ENCODE measurements at places on chromosomes 5 and 9. TPM values are rescaled to one million over a fixed set of nuclear protein-coding genes. Genes with fewer than 3 reads are reported as not detected.

OR1J2 gene
- total RNA-seq, result not detected

DNA sequence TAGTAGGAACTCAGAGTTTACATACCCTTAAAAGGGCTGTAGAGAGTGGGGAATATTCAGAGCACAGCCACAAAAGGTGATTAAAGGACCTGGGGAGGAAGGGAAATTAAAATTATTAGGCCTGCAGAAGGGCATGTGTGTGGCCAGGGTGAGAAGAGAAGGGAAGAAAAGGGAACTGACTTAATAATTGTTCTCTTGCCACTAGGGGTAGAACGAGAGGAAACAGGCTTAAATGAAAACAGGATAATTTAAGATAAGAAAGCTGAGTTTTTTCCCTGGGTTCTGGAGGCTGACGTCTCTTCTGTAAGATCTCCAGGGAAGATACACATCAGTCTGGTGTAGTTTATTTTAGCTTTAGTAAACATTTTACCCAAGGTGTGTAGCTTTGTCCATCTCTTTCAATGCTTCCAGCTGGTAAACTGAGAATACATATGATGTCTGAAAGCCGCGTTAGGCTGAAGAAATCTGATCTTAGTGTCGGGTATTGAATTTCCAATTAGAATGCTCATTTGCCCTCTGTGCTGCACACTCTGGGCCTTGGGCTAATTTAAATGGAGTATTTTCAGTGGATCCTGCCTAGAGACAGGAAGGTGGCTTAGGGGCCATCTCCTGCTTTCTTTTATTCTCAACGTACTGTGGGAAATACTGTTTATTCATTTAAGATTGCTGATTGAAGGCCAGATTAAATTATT, 416.8 kb downstream of the TMEM38B start:
- no peaks in the 10 kb centered on the region for H3K36me3 ChIP-seq
- H3K4me3 ChIP-seq, result no peak overlapping the region
- H3K4me1 ChIP-seq, result no peaks in the 10 kb centered on the region
- H3K27me3 ChIP-seq, result no peaks in the 10 kb centered on the region

DNA sequence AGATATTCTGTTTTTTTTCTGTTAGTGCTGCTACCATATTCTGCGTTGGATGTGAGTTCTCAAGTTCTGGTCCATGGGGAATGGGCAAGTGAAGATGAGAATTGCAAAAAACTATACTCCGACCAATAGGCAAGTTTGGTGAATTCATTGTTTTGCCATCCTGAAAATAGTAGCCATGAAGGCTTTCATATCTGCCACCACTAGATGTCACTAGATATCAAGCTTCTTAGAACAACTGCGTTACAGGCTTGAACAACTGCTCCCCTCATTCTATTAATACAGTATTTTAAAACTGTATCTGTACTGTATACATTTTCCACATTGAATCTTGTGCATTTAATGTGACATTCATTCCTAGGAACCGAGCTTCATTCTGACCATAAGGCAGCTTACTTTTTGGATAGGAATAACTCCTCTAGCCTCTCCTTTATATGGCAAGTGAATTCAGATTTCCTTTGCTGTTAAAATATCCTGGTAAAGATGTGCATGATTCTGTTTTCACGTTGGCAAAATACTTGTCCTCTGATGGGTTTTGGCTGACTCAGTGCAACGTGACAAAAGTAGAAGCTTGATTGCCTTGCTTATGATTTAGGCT, 163.6 kb downstream of the SREK1 start:
- no peaks in the 10 kb centered on the region for H3K4me1 ChIP-seq
- H3K4me3 ChIP-seq, result no peak overlapping the region

GRCh38 chr9:121271368-121272341, 3.7 kb downstream of the GSN start:
- no peaks in the 10 kb centered on the region for H3K36me3 ChIP-seq
- H3K27me3 ChIP-seq, result no peaks in the 10 kb centered on the region
- H3K4me3 ChIP-seq, result no peak overlapping the region
- H3K27ac ChIP-seq, result no peak overlapping the region
- peaks cover 39% of the 10 kb centered on the region for H3K4me1 ChIP-seq

- H3K27me3 ChIP-seq, result no peaks in the 10 kb centered on the region
- no peak overlapping the region for H3K27ac ChIP-seq
- no peak overlapping the region for H3K4me3 ChIP-seq
- no peak for DNase-seq
- no peaks in the 10 kb centered on the region for H3K36me3 ChIP-seq
- H3K4me1 ChIP-seq, result no peaks in the 10 kb centered on the region
Observed at GRCh38 chr9:111167341-111167740, 129.1 kb upstream of the LPAR1 start.

- DNase-seq, result no peak
- H3K4me3 ChIP-seq, result no peak overlapping the region
- no peaks in the 10 kb centered on the region for H3K36me3 ChIP-seq
- no peak overlapping the region for H3K27ac ChIP-seq
- peaks cover 23% of the 10 kb centered on the region for H3K4me1 ChIP-seq
Observed at GRCh38 chr9:77521091-77521490, 127.0 kb downstream of the GNA14 start.

GPR151 gene
- total RNA-seq, result not detected

- no peak for DNase-seq
- no peaks in the 10 kb centered on the region for H3K36me3 ChIP-seq
- no peaks in the 10 kb centered on the region for H3K4me1 ChIP-seq
- no peaks in the 10 kb centered on the region for H3K27me3 ChIP-seq
Observed at GRCh38 chr9:36426945-36427344, 26.9 kb upstream of the RNF38 start.

GRCh38 chr9:16637218-16637617, 233.3 kb downstream of the BNC2 start:
- H3K27ac ChIP-seq, result no peak overlapping the region
- no peaks in the 10 kb centered on the region for H3K36me3 ChIP-seq
- H3K27me3 ChIP-seq, result no peaks in the 10 kb centered on the region
- no peak for DNase-seq
- H3K4me1 ChIP-seq, result no peaks in the 10 kb centered on the region
- no peak overlapping the region for H3K4me3 ChIP-seq

PRDM9 gene
- 0.12 TPM for total RNA-seq

WNT8A gene
- not detected for total RNA-seq

GRCh38 chr5:32027717-32028458, 146.2 kb downstream of the GOLPH3 start:
- peak; percentile 92 for DNase-seq
- no peaks in the 10 kb centered on the region for H3K36me3 ChIP-seq
- peak overlapping the region; percentile 63 for H3K27ac ChIP-seq
- H3K27me3 ChIP-seq, result no peaks in the 10 kb centered on the region
- no peak overlapping the region for H3K4me3 ChIP-seq

DNA sequence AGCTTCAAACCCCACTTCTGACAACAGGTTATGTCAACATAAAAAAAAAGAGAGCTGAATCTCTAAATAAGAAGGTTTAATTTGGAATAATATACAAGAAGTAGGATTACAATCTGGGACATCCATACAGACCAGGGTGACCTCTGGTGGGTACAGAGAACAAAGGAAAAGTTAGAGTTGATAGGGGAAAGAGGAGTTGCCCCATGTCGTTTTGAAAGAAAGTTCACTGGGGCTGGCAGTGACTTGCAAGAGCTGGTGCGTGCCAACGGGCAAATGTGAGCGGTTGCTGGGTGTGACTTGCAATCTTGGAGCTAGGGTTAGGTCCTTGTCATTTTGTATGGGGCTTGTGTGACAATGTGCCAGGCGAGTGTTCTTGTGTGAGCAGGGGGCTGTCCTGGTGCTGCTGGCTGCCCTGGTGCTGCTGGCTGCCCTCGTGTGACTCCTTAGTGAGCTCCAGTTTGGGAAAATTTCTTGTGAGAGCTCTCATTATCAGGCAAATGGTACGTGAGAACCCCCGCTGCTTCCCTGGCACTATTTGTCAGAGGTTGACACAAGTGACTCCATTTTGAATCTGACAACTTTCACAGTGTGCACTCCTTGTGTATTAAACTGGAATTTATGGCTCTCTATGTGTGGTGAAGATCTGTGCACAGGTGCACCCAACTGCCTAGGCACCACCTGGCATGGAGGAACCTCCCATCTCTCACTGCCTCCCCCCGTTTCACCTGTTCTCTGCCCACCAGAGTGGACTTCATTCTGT, 69.8 kb downstream of the UBE2QL1 start:
- H3K36me3 ChIP-seq, result no peaks in the 10 kb centered on the region
- no peaks in the 10 kb centered on the region for H3K4me1 ChIP-seq
- no peak overlapping the region for H3K27ac ChIP-seq
- peaks cover 13% of the 10 kb centered on the region for H3K27me3 ChIP-seq

TRAF1 gene
- total RNA-seq, result 0.15 TPM

DNA sequence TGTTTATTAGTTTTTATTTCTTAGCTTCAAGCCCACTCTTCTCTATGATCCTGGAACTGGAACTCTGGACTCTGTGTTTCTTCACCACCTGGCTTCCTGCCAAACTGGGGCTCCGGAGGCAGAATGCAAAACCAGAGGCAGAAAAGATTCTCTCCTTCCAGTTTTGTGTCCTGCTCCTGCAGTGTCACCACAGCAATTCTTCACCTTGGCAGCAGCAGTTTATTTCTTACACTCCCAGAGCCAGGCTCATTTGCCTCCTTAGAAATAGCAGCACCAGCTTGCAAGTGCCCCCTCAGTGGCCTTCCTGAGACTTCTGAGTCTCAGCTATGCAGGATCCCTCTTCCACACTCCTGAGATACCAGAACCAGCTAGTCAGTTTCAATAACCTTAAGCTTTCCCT, 26.7 kb upstream of the CAMK4 start:
- peak; percentile 26 for DNase-seq
- no peaks in the 10 kb centered on the region for H3K36me3 ChIP-seq
- no peaks in the 10 kb centered on the region for H3K4me1 ChIP-seq

DNA sequence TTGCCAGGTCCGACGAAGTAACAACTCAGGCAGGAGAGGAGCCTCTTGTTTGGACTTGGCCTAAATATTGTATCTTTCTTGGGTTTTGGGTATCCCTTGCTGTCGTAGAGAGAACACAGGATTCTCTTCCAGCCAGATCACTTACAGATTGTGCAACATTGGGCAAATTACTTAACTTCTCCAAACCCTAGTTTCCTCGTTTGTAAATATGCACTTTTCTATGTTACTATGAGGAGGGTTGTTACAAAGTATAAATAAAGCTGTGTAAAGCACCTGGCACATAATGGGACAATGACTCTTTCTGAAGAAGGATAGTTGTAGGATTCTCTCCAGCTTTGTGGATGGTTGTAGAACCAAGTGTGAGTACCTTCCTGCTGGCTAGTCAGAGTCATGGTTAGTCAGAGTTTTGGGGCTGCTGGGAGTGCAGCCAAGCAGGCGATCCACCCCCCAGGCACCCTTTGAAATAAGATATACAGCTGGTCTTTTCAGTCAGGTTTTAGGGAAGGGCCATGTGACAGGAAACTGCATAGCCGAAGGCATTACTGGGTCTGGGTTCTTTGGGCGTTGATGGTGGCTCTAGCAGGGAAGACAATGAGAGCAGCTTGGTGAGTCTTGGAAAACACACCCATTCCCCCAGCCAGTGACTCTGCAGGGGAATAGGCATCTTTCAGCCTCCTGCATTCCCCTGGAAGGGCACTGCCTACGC, 49.9 kb upstream of the GDNF start:
- H3K27me3 ChIP-seq, result no peaks in the 10 kb centered on the region
- H3K4me1 ChIP-seq, result peaks cover 28% of the 10 kb centered on the region
- H3K36me3 ChIP-seq, result no peaks in the 10 kb centered on the region

GRCh38 chr9:86163503-86163902, 64.1 kb upstream of the GOLM1 start:
- no peaks in the 10 kb centered on the region for H3K36me3 ChIP-seq
- H3K4me3 ChIP-seq, result no peak overlapping the region
- no peak overlapping the region for H3K27ac ChIP-seq

CDKN2B-AS1 gene
- 2.0 TPM for total RNA-seq

DNA sequence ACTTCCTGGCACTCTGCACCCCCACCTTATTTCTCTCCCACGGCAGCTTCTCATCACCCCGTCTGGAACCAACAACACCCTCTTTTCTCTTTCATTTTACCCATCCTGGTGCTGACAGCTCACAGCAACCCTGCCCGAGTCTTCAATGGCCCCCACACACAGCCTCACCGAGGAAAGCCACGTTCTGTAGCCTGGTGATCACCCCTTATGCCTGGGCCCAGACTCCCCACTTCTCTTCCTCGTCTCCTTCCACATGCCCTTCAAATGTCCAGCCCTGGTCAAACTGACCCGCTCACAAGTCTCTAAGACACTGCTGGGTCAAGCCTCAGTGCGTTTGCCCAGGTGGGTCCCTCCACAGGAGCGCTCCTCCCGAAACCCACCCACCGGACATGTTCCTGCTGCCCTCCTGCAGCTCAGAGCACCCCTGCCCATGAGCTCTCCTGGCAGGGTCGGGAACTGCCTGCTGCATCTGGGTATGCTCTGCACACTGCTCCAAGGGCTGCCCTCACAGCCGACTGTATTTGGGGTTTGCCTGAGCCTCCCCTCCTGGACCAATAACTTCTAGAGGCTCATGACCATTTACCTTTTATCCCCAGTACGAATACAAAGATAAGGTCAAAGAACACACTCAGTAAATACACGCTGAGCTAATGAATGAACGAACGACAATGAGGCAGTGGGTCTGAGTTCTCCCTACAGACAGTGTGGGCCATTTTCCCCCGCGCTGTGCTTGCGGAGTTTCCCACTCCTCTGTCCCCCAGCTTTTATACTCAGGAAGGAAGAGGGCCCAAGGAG, 154.7 kb upstream of the PHYKPL start:
- H3K27me3 ChIP-seq, result peaks cover 69% of the 10 kb centered on the region
- H3K36me3 ChIP-seq, result no peaks in the 10 kb centered on the region
- H3K27ac ChIP-seq, result no peak overlapping the region
- H3K4me1 ChIP-seq, result no peaks in the 10 kb centered on the region

GRCh38 chr5:147403651-147404640, 105.9 kb downstream of the DPYSL3 start:
- H3K4me1 ChIP-seq, result peaks cover 17% of the 10 kb centered on the region
- peak overlapping the region; percentile 89 for H3K27ac ChIP-seq
- no peaks in the 10 kb centered on the region for H3K36me3 ChIP-seq
- peak; percentile 58 for DNase-seq

- H3K4me1 ChIP-seq, result no peaks in the 10 kb centered on the region
- H3K36me3 ChIP-seq, result no peaks in the 10 kb centered on the region
- no peak for DNase-seq
- no peak overlapping the region for H3K27ac ChIP-seq
- peaks cover 43% of the 10 kb centered on the region for H3K27me3 ChIP-seq
Observed at GRCh38 chr5:6545770-6546690, 86.8 kb downstream of the NSUN2 start.

TPPP gene
- 1.9 TPM for total RNA-seq

DNA sequence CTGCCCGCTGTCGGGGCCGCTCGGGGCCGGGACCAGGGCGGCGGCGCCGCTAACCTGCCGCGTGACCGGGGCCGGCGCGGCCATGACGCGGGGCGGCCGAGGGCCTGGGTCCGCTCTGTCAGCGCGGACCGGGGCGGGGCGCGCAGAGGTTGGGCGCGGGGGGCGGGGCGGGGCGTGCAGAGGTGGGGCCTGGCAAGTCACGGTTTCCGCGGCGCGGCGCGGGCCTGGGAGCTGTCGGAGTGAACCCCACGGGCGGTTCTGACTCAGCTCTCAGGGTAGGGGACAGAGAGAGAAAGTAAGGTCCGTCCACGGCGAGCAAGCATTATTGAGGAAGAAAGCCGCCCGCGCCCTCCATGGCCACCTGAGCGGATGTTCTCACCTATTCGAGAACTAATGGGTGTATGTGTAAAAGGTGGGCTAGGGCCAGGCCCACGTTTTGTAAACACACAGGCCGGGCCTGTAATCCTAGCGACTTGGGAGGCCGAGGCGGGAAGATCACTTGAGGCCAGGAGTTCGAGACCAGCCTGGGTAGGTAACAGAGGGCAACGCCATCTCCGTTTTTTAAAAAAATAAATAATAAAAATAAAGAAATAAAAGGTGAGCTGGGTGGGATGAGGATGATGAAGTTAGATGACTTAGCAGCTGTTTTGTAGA, at the start of gene PRXL2C:
Gene PRXL2C (minus strand): TSS at position 120 of the 654 bp plus-strand sequence. CDS start 36 bp downstream, at position 84.
- H3K27me3 ChIP-seq, result no peaks in the 10 kb centered on the region
- H3K27ac ChIP-seq, result peak within 1 kb of the TSS; percentile 86
- peaks cover 17% of the 10 kb centered on the region for H3K4me1 ChIP-seq
- DNase-seq, result peak; percentile 53

PLPPR1 gene
- not detected for total RNA-seq

Measured in PC-3 (cell line).